ENCODE measurements at places on chromosomes 3 and 15.

- no peak for DNase-seq
Observed at GRCh38 chr3:122615303-122615702, 37.9 kb downstream of the PARP15 start.

- no peak for DNase-seq
Observed at GRCh38 chr3:45011756-45012508, 14.2 kb upstream of the CLEC3B start.

DNA sequence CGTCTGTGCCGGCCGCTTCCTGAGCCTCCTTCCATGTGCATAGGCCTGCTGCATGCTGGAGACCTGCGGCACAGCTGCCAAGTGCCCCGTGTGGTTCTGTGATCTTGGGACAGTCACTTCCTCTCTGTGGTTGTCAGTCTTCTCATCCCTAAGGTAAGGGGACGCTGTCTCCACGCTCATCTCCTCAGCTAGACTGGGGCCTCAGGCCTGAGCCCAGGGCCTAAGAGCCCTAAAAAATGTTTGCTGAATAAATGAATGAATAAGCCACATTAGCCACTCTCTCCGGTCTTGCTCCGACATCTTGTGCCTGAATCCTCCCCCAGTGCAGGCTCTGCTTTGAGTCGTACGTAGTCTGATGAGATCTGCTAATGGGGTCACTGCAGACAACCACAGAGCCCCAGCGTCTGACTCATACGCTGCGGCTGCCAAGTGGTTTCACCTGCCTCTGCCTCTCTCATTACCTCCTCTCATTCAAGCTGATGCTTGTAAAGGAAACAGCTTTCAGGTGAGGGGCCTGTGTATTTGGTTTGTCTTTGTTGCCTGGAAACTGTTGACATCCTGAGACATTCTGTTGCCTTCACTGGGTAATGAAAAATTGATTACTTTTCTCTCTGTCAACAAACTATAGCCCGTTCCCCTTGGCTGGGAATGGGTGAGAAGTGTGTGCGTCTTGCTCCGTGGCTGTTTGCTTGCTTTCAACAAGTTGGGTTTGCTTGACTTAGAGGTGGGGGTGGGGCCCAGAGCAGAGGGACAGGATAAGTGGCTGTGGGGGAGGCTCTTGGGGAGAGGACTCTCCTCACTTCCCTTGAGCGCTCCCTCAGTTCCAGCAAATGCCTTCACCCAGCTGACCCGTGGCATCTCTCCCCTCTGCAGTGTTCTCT, 15.9 kb downstream of the RPLP1 start:
- DNase-seq = peak; percentile 81

GRCh38 chr3:171057072-171057471, 30.6 kb upstream of the SLC2A2 start:
- DNase-seq = no peak

- no peak for DNase-seq
Observed at GRCh38 chr15:83320404-83320803, 35.9 kb upstream of the BNC1 start.

GRCh38 chr15:89396723-89397652, 62.4 kb upstream of the POLG start:
- no peak for DNase-seq

GRCh38 chr3:125014570-125015179, 41.1 kb downstream of the HEG1 start:
- DNase-seq = no peak
